ENCODE measurements at places on chromosomes 1 and 21.

DNA sequence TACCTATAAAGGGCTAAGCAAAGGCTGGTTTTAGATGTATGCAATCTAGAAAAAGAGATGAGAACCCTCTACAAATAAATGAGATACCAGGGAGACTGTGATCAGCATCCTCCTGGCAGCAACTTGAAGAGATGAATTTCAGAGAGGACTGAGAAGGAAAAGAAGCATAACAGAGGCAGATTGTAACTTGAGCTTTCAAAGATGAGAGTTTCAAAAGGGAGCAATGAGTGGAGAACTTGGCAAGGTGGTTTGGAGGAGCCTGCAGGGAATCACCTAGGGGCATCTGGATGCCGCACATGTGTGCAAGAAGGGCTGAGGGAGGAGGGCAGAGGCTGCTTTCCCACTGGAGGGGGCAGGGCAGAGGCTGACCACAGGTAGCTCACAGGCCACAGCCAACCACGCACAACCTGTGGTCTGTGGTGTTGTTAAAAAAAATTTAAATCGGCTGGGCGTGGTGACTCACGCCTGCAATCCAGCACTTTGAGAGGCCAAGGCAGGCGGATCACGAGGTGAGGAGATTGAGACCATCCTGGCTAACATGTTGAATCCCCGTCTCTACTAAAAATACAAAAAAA, 50.2 kb downstream of the PCNX2 start:
- no peak for DNase-seq

DNA sequence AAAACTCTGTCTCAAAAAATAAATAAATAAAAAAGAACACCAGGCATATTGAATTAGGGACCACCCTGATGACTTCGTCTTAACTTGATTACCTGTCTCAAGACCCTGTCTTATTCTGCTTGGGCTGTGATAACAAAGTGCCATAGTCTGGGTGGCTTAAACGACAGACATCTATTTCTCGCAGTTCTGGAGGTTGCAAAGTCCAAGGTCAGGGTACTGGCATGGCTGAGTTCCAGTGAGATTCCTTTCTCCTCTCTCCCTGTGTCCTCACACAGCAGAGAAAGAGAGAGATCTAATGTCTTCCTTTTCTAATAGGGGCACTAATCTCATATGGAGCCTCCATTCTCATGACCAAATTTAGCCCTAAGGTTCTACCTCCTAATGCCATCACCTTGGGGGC, 145.6 kb downstream of the HUNK start:
- DNase-seq: no peak

- DNase-seq: no peak
Observed at GRCh38 chr1:41769068-41769467, 149.7 kb downstream of the HIVEP3 start.

DNA sequence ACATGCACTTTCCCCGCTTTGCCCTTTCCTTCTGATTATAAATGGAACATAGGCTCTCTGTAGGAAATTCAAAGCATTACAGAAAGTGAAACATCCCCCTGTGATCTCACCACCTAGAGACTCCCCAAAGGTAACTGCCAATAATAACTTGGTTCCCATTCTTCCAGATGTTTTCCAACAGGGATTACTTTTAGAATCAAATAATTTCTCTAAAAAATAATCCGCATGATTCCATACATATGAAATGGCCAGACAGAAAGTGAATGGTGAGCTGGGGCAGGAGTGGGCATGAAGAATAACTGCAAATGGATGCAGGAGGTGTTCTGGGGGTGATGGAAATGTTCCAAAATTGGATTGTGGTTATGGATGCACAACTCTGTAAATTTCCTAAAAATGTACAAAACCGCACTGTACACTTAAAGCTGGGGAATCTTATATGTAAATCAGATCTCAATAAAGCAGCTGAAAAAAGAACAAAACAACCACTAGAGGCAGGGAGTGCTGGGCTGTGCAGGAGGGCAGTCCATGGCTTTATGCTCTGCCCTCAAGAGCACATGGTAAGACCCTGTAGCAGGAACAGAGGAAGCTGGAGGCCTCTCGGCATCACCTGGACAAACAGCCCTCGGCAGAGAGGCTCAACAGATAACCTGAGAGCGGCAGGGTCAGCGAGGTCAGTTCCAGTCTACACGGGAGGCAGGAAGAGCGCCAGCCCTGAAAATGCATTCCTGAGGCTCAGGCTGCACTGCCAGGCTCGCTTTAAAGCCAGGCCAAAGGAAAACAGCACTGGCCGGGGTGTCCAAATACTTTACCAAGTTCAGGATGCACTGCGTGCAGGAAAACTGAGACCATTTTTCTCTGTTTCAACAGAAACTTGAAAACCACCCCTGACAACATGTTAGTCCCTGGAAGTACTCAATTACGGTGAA, 39.7 kb downstream of the CAPZB start:
- DNase-seq: no peak

DNA sequence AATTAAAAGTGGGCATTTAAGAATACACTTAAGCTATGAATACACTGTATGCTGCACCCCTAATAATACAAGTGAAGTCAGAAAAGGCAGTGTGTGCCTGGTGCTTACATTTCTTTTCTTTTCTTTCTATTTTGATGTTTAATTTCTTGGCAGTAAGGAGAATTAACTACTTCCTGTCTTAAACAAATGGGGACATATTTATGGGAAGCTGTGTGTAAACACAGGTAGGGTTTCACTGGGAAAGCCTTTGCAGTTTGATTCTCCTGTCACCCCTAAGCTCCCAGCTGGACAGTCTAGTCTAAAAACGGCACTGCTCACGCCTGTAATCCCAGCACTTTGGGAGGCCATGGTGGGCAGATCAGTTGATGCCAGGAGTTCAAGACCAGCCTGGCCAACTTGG, 146.0 kb downstream of the MIS18A start:
- DNase-seq: no peak

DNA sequence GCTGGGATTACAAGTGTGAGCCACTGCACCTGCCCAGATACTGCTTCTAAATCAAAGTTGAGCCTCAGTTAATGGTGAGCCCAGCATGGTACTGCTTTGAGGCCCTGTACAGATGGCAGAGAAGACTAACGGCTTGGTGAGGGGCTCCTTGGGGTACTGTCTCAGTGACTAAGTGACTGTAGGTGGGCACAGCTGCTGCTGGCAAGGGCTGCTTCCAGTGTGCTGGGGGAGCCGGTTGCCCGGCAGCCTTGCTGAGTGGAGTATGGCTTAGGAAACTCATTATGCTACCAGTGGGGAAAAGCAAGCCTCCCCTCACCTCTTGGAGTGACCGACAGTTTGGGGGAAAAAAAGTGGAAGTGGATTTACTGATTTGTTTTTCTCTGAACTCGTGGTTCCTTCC, 23.6 kb upstream of the ARHGEF10L start:
- DNase-seq: no peak

DNA sequence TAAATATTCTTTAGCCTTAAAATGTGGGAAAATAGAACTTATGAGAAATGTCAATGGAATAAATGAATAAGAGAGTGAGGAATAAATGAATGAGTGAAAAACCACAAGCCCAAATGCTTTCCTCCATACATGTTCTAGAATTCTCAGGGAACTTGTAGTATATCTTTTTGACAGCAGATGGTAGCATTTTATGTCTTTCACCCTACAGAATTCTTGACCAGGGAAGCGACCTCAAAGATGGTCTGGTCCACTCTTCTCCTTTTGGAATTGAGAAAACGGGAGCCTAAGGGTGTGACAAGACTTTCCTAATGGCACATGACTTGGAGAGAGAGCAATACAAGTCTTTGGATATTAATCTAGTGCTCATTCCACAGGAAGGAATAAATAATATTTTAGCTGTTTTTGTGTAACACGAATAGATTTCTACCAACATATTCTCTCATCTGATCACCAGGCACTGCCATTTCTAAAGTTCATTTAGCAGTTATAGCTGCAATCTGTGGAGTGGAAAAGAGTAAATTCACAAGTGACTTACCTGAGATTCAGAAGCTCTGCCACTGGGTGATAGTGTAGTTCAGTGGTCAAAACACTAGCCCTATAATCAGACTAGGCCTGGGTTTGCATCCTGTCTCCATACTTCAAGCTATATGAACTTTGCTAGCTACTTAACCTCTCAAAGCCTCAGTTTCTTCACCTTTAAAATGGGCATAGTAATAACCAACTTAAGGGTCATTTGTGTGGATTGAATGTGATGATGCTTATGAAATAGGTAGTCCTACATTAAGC, 15.0 kb upstream of the F5 start:
- no peak for DNase-seq

DNA sequence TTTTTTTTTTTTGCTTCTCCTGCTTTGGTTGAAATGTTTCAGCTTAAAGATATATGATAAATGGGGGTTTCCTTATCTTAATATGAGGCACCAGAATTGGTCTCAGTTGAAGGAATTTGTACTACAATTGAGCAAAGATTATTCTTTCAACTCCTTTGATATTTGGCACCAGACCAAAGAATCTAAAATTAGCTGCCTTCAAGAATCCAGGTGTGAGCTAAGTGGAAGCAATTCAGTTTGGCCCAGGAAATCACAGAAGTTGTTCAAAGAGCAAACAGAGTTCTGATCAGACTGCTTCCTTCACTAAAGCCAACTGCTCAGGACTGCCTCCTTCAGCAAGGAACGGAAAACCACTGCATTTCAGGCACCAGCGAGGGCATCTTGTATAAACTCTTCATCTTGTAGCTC, 68.3 kb upstream of the BCAR3 start:
- no peak for DNase-seq

DNA sequence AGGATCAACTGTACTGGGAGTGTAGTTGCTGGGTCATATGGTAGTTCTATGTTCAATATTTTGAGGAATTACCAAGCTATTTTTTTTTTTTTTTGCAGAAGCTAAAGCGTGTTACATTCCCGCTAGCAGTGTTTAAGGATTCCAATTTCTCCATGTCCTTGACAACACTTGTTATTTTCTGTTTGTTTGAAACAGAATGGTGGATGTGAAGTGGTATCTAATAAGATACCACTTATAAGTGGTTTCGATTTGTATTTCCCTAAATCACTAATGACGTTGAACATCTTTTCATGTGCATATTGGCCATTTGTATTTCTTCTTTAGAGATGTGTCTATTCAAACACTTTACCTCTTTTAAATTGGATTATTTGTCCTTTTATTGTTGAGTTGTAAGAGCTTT, 112.2 kb downstream of the DISP1 start:
- no peak for DNase-seq

DNA sequence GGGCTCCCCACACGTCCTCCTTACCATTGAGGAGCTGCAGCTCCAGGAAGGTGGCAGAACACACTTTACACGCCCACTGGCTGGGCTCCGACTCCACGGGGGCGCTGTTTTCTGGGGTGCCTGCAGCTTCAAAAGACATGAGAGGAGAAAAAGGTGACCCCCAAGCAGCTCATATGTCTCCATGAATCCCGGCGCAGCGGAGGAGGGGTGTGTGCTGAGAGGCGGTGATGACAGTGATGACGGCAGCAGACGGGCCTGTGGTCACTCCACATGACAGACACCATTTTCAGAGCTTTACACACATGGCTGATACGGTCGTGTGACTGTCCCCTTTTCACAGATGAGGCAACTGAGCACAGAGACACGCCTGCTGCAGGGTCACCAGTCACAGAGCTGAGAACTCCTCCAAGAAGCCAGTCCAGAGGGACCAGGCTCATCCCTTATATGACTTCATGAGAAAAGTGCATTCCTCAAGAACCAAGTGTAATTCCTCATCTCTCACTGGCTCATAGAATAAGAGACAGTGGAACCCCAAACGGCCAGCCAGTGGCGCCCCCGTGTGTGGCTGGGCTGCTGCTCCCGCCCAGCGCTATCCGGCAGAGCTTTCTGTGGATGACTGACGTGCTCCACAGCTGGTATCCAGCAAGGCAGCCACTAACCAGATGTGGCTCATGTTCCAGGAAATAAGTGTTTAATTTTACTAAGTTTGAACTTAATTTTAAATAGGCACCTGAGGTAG, 31.9 kb downstream of the PRDM15 start:
- no peak for DNase-seq

DNA sequence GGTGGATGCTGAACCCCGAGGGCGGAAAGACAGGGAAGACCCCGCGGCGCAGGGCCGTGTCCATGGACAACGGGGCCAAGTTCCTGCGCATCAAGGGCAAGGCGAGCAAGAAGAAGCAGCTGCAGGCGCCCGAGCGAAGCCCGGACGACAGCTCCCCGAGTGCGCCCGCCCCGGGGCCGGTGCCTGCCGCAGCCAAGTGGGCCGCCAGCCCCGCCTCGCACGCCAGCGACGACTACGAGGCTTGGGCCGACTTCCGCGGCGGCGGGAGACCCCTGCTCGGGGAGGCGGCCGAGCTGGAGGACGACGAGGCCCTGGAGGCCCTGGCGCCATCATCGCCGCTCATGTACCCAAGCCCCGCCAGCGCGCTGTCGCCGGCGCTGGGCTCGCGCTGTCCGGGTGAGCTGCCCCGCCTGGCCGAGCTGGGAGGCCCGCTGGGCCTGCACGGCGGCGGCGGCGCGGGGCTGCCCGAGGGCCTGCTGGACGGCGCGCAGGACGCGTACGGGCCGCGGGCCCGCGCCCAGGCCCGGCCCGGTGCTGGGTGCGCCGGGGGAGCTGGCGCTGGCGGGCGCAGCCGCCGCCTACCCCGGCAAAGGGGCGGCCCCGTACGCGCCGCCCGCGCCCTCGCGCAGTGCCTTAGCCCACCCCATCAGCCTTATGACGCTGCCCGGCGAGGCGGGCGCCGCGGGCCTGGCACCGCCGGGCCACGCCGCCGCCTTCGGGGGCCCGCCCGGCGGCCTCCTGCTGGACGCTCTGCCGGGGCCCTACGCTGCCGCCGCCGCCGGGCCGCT, 20.7 kb downstream of the FOXO6 start:
- no peak for DNase-seq

GRCh38 chr1:224380003-224380402, 23.3 kb downstream of the CNIH4 start:
- DNase-seq: peak; percentile 76

- DNase-seq: no peak
Observed at GRCh38 chr1:216113181-216113580, 310.1 kb downstream of the USH2A start.

- DNase-seq: no peak
Observed at GRCh38 chr1:8017495-8018197, 8.5 kb downstream of the ERRFI1 start.

DNA sequence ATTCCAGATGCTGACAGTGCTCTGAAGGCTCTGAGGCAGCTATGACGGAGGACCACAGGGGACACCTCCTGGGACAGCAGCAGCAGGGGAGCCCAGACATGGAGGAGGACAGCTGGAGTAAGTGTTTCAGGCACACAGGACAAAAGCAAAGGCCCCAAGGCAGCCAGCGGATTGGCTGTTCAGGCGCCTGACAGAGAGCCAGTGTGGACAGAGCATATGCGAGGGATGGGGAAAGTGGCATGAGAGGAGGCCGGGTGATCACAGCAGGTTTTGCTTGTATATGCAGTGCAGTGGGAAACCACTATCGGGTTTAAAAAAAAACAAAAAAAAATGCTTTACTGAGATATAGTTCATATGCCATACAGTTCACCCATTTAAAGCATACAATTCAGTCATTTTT, 19.1 kb downstream of the CHRNB2 start:
- DNase-seq: no peak

GRCh38 chr21:45366931-45367401, 38.0 kb upstream of the COL18A1 start:
- DNase-seq: no peak

GRCh38 chr1:157653494-157653873, 47.1 kb downstream of the FCRL3 start:
- no peak for DNase-seq
